SK-N-SH treated with all-trans-retinoic acid at 6 μM for 48 hours (cell line): ENCODE measurements at places on chromosomes 16 and 17.

DNA sequence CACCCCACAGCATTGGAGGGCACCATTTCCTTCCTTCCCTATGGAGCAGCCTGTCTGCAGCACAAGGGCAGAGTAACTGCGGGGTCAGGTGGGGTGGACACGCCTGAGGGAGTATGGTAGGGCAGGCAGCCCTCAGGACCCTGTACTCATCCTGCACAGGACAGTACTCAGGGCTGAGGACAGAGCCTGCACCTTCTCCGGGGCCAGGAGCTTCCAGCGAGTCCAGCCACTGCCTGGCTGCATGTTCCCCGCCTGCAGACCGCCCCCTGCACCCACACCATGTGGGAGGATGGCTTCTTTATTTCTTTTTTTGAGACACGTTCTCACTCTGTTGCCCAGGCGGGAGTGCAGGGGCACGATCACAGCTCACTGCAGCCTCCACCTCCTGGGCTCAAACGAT, 47.6 kb upstream of the CDC42EP4 start:
- ATAC-seq = no peak

DNA sequence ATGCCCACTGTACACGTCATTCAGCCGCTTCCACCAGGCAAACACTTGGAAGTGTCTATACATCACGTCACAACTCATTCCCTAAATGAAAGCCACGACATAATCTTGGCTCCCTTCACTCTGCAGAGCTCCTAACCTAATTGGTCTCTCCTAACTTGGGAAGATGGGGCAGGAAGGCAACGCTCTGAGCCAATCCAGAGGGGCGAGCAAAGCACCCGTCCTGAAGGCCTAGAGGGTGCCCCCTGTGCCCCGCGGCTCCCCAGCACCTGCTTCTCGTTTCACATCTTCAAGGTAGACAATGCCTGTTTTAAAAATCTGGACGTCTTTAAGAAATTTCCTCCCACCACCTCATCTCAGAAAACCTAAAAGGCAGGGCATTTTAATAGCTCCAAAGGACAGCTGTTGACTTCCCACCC, 1.0 kb downstream of the CSNK2A2 start:
- peak; percentile 75 for ATAC-seq

DNA sequence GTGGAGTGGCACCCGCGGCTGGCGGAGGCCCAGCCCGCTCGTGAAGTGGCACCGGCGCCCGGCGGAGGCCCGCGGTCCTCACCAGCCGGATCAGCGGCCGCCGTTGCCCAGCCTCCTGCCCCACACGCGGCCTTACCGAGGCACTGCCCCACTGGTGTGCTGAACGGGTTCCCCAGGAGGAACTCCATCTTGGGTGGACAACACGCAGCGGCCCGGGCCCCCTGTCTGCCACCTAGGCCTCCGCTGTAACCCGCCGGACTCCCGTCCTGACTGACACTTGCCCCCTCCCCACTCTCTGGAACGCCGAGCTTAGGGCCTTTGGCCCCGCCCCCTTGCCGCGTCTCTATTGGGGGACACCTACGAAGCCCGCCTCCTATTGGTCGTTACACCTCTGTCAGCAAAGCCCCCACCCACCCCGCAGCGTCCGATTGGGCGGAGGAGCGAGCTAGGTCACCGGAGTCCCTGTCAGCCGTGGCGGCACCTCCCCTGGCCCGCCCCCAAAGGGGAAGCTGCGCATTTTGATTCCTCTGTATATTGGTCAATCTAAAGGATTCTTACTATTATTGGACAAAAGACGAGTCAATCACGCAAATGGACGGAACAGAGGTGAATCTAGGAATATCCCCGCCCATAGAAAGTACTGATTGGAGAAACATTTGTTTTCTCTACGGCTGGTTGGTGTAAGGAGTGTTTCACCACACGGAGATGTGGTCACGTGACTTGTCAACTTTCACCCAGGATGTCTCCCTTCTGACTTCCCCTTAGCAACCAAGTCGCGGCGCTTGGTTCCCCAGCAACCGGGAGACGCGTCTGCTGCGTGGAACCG, at the start of the genes DRC3 and TOM1L2:
TSS of gene DRC3 (plus strand) at position 737 of the 826 bp plus-strand sequence. CDS start 4,737 bp downstream, outside the sequence.
TSS of gene TOM1L2 (minus strand) at position 275 of the 826 bp plus-strand sequence. CDS start at position 188, 87 bp downstream.
- peak; percentile 95 for ATAC-seq

GRCh38 chr16:4247460-4247784, 5.5 kb upstream of the SRL start:
- no peak for ATAC-seq

GRCh38 chr16:80852261-80852872, 48.0 kb upstream of the CDYL2 start:
- no peak for ATAC-seq

DNA sequence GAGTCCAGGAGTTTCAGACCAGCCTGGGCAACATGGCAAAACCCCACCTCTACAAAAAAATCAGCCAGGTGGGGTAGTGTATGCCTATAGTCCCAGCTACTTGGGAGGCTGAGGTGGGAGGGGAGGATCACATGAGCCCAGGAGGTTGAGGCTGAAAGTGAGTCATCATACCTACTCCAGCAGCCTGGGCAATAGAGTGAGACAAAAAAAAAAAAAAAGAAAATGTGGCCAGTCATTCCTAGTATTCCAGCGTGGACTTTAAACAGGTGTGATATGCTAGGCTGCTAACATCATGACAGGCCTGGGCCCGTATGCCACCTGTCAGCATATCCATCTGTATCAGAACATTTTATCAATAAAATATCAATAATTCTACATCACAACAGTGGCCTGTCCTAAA, 143.3 kb downstream of the AATF start:
- no peak for ATAC-seq

DNA sequence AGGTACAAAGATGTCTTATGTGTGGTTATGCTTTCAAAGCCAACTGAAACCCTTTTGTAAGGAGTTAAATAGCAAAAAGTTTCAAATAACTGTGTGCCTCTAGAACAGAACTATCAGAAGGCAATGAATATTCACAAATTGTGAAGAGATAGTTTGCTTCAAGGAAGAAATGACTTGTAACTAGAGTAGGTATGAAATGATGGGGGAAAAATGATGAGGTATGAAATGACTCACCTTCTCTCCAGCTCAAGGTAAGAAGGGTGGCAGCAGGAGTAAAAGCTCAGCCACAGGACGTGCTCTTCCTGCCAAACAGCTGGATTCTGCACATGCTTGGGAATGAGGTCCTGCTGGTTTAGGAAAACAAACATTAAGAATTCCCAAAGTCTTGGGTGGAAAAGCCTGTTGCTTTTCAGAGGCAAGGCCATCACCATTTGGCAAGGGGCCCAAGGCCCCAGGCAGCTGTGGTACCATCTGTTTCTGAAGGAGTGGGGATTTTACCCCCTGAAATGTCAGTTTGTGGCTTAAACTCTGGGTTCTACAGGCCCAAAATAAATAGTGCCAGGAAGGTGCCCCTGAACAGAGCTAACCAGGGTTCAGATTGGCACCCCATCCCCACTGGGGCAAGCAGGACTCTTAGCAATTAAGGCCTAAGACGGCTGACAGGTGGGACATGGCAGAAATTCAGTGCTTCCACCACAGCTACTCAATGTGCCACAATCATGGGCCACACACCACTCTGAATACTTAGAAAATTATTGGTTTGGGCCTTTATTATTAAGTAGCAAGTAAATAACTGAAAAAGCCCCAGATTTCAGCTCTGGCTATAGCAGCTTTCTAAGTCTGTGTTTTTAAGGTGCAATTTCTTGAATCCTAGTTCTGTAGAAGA, 13.3 kb downstream of the HERPUD1 start:
- no peak for ATAC-seq

DNA sequence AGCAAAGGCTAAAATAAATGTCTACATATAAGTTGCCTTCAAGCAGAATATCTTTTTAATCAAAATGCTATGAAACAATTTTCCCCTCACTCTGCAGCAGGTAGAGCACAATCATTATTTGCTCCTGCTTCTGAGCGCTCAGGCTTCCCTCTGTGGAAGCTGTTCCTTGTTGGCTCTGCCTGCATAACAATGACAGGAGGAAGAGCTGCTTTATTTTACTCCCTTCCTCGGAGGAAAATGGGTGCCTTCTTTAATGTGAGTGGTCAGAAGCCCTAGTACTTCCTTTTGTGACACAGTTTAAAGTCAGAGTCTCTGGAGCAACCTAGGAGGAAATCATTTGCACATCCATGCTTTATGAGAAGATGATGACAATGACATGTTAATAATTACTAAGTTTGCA, 492.1 kb downstream of the CDH8 start:
- ATAC-seq = no peak

- ATAC-seq = peak; percentile 14; the same call in 2 of the 3 replicates
Observed at GRCh38 chr17:40518401-40519088, 17.1 kb upstream of the TNS4 start.

DNA sequence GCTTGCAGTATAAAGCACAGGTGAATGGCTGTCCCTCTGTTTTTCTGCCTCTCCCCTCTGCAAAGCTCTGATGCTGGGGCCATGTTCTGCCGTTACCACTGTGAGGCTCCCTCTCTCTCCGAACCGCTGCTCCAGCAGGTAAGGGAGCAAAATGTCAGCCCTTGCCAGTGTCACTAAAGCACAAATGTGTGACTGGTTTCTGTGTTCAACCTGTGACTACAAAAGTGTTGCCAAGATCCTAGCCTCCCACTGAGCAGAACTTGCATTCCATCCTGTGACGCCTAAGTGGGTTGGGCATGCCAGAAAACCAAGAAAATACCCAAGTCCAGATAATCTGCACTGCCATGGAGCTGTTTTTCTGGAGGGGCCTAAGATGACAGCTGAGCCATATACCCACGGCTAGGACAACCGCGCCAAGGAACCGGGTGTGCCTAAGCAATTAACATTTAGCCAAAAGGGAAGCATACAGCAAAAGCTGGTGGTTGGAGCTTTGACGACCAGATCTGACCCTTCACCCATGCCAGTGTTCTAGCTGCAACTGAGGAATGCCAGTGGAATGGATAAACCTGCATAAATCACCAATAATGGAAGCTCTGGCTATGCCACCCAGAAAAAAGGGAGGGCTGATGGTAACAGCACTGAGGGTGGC, 35.0 kb downstream of the PSME3IP1 start:
- ATAC-seq = no peak

- no peak for ATAC-seq
Observed at GRCh38 chr16:4583906-4584305, 27.8 kb downstream of the C16orf96 start.

DNA sequence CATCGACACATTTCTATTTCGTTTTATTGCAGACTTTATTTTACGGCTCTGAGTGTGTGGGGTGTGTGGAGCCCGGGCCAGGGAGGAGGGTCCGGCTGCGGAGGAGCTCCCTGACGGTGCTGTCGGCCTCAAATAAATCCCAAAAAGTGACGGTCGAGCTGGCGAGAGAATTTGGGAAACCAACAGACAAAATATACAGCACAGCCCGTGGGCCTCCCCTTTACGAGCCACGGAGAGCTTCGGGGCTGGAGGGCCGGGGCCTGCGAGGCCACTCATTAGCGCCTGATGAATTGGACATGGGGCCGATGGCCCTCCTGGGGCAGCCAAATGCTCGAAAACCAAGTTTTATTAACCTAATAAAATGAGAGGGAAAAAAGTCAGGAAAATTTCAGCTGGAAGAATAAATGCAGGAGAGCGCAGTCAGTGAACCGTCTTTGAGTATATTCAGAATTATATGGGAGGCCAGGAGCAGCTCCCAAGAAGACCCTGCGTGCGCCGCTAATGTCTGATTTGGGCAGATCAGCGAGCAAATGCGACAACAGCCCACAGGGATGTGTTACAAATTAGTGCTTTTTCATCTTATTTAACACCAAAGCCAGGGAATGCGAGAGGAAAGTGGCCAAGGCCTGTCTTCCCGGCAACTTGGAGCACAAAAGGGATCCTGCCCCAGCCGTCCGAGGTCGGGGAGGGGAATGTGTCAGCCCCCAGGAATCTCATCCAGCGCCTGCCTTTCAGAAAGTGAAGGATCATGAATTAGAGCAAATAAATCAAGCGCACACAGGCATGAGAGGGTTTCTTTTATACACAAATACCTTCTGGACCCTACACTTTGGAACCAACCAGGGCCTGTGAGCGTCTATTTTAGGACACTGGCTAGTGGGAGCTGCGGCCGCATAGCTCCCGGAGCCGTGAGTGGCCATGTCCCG, 249.1 kb downstream of the C16orf95 start:
- ATAC-seq = no peak

DNA sequence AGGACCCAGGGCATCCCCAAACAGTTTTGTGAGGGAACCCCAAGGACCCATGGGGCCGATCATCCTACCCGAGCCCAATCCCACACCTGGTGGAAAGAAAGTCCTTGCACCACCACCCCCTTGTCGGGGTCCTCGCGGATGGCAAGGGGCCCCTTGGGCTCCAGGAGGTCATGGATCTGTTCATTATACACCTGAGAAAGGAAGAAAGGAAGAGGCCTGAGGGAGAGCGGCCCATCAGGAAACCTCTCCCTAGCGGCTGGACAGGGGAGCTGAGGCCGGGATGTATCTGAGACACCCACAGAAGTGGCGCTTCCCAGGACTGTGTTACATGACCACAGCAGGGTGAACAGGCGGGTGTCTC, 12.8 kb downstream of the KIF18B start:
- no peak for ATAC-seq

DNA sequence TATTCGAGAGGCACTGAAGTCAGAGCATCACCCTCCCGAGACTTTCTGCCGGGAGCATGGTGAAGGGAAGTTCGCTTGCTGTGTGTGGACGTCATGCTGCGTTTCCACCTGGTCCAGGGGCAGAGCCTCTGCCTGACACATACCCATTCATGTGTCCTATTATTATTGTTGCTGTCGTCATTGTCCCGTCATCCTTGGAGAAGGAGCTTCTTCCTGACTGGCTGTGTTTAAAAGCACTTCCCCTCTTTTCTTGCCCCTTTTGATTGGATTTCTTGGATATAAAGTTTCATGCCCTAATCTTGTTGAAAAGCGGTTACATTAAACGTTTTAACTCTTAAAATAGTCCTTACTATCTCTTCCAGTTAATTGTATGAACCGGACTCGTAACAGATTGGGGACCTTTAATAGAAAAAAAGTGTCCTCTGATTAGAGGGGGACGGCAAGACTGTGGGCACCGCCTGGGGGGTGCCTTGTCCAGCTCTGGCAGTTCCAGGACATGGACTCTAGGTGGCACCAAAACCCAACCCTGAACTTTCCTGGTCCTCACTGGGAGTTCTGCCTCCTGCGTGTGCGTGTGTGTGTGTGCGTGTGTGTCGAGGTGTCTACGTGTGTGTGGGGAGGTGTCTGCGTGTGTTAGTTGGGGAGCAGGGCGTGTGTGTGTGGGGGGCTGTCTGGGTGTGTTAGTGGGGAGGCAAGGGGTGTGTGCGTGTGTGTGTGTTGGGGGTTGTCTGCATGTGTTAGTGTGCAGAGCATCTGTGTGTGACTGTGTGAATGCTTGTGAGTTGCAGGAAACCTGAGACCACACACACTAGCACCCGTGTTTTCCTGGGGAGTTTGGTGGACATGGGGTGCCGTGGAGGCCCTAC, 133.3 kb upstream of the CIBAR2 start:
- ATAC-seq = peak; percentile 88

DNA sequence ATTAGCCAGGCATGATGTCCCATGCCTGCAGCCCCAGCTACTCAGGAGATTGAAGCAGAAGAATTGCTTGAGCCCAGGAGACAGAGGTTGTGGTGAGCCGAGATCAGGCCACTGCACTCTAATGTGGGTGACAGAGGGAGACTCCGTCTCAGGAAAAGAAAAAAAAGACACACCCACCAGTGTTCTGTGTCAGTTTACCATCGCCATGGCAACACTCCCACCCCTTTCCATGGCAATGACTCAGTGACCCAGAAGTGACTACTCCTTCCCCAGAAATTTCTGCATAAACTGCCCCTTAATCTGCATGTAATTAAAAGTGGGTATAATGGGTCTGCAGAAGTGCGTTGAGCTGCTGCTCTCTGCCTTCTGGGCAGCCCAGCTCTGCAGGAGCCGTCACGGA, 4.0 kb upstream of the ZC3H18 start:
- no peak for ATAC-seq
